Large intestine (tissue), 12 donors: ENCODE measurements at places on chromosomes 12 and 14. TPM values are rescaled to one million over a fixed set of nuclear protein-coding genes. Genes with fewer than 3 reads are reported as not detected.

DNA sequence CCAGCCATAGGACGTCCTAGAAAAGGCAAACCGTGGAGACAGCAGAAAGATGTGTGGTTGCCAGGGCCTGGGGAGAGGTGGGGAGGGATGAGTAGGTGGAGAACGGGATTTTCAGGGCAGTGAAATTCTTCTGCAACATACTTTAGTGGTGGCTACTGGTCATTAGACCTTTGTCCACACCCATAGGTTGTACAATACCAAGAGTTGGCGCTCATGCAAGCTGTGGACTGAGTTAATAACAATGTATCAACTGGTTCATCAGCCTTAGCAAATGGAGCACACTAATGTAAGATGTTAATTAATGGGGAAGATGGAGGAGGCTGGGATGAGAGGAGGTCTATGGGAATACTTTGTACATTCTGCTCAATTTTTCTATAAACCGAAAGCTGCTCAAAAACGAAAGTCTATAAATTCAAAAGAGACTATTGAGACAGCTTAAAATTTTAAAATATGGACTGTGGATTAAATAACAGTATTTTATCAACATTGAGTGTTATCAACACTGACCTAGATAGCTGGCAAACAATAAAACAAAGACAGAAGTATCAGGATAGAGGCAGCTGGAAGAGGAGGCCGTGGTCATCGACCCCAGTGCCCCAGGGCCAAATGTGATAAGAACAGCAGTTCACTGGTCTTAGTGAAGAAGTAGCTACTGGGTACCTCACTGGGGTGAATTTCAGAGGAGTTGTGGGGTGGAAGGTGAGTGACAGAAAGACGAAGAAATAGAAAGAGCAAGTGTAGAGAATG is 90.9 kb downstream of the SYNE3 start:
- DNase-seq, result no peak

Gene PPP4R3A
- 98.6 TPM for polyA plus RNA-seq

- no peak for DNase-seq
Observed at GRCh38 chr14:89987161-89987475, 31.4 kb downstream of the TDP1 start.

Gene SIX6
- not detected for polyA plus RNA-seq

GRCh38 chr14:105493921-105494605 is 3.0 kb downstream of the TEDC1 start:
- no peak for DNase-seq

Gene BCL7A
- 11.5 TPM for polyA plus RNA-seq

GRCh38 chr12:43306066-43306465 is 245.9 kb downstream of the ADAMTS20 start:
- DNase-seq, result no peak

DNA sequence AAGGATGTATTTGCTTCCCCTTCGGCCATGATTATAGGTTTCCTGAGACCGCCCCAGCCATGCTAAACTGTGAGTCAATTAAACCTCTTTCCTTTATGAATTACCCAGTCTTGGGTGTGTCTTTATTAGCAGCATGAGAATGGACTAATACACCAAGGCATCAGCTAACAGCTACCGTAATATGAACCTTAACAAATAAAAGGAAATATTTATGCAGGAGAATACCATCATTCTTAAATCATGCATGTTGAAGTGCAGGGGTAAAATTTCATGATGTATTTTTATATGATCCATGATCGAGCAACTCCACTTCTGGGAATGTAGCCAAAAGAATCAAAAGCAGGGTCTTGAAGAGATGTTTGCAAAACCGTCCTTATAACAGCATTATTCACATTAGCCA is 379.0 kb downstream of the NPAS3 start:
- no peak for DNase-seq

DNA sequence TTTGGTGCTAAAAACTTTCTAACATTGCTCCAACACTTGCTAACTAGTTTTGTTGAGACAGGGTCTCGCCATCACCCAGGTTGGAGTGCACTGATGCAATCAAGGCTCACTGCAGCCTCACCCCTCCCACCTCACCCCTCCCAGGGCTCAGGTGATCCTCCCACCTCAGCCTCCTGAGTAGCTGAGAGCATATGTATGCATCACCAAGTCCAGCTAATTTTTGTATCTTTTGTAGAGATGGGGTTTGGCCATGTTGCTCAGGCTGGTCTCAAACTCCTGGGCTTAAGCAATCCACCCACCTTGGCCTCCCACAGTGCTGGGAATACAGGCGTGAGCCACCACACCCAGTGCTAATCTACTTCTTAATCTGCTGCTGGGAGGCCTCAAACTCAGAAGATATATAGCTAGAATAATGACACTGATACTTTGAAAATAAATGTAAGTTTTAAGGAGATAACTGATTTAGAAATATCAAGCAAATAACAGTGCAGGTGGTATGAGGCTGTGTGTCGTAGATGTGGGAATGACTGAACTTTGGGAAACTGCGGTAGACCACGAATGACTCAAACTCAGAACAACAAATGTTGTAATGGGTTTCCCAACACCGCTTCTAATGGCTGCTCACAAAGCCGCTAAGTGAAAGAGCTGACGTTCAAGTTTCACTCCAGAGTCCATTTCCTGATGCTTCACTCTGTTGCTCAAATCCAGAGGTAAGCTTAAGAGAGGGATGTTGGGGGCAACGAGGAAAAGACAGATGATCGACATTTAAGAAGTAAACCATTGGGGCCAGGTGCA is 10.0 kb downstream of the TMCC3 start:
- peak; percentile 18 for DNase-seq

Gene IL31
- polyA plus RNA-seq, result not detected

DNA sequence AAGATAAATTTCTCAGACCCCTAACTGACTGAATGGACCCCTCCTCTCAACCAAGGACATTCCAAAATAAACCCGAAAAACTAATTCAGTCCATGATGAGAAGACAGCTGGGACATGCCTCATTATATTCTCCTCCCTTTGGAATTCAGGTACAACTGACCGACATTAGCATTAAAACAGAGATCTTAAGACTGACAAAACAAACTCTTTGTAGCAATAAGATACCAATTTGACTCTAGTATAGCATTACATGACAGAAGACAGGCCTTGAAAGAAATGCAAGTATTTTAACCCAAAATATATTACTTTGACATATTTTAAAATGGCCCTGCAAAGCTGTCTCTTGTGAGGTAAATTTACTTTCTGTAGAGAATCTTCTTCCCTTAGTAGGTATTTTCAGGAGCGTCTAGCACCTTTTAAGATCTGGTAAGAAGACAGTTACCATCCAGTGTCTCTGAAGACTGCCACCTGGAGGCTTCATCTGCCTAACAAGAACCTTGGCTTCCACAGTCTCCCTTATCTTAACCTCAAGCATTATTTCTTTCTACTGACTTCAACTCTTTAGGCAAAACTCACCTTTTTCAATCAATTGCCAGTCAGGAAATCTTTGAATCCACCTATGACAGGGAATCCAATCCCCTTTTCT is 957.5 kb downstream of the SLC6A15 start:
- no peak for DNase-seq
